Activated CD8-positive, alpha-beta memory T cell treated with anti-CD3 and anti-CD28 coated beads, Interleukin-2, amount 50 U/mL, for 48 hours (primary cell): ENCODE measurements at places on chromosomes 2 and 18.
A peak's percentile ranks its signal among the peaks of the same experiment; 100 is the strongest.

GRCh38 chr2:218278531-218279360 is 8.4 kb downstream of the PNKD start:
- DNase-seq = no peak

- no peak for DNase-seq
These were observed 286.0 kb upstream of the CCDC68 start for GRCh38 chr18:55245211-55245614.

GRCh38 chr18:11905613-11906012 is 2.5 kb downstream of the MPPE1 start:
- no peak for DNase-seq

- DNase-seq = peak; percentile 56
These were observed 73.0 kb upstream of the KCTD1 start for GRCh38 chr18:26621161-26622026.

GRCh38 chr2:108998911-108999310 is 9.9 kb upstream of the EDAR start:
- no peak for DNase-seq

- no peak for DNase-seq
These were observed 44.0 kb downstream of the KLF7 start for GRCh38 chr2:207121784-207122183.

DNA sequence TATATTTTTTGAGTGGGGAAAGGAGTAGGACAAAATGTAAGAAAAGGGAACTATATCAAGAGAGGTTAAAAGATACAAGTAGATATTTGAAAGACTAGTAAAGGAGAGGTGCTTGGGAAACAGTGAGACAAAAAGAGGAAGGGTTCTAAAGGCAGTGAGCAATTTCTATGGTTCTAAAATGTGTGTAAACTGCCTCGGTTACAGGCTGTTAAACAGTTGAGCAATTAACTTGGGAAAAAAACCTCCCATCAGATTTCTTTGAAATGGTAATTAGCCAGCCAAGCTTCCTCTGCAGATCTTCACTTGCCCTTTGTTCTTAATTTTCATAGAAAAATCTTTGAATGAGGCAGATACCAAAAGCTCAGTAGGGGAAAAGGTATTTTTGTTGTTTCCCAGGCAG is 238.7 kb upstream of the KCNH7 start:
- no peak for DNase-seq

- no peak for DNase-seq
These were observed 165.6 kb downstream of the KLHL29 start for GRCh38 chr2:23550553-23550952.

GRCh38 chr2:120398996-120399888 is 53.3 kb downstream of the INHBB start:
- peak; percentile 42 for DNase-seq

DNA sequence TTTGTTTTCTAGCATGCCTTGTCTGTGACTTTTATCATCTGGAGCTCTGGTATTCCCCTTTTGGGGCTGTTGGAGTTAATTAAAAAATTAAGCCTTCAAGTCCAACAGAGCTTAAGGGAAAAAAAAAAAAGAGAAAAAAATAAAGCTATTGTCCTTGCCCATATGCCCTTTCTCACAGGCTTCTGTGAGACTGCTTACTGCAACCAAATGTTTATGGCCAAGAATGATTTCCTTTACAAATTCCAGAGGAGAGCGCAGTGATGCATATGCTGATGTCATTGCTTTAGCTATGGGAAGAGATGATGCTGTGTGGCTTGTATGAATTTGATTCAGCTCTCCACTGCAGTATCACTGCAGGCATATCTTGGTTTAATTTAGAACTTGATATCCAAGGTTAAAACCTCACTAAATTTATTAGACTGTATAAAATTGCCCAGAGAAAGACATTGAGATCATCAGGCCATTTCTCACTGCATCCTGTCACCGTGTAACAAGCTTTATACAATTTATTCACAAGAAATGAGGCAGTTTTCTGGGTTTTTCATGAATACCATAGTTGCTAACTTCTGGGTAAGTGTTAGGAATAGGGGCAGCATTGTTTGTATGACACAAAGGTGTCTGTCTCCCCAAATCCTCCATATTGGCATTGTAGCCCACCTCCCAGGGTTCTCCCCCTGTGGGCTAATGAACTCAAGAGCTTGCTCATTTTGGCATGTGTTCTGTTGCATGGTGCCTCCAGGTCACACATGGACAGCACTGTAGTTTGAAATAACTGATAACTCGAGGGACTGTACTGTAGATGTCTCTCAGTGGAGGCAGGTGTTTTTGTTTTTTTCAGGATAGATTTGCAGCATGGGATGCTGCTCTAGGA is 85.0 kb downstream of the TANC1 start:
- no peak for DNase-seq

GRCh38 chr18:26556573-26556972 is 8.2 kb upstream of the KCTD1 start:
- DNase-seq = no peak

DNA sequence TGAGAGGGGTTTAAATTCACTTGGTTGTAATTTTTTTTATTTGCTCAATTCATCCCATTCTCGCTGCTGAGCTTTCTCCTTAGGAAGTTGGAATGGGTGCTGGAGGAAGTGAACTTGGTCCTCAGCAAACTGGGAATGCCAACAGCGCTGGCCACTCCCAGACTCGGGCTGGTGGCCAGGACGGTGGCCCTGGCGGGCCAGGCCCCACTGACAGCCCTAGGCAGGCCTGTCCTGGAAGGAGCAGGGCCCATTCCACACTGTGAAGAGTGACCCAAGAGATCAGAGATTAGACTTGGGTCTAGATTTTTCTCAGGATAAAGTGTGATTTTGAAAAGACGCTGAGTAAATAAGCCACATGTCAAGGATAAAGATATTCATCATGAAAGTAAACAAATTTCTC is 132.7 kb downstream of the HDAC4 start:
- no peak for DNase-seq

DNA sequence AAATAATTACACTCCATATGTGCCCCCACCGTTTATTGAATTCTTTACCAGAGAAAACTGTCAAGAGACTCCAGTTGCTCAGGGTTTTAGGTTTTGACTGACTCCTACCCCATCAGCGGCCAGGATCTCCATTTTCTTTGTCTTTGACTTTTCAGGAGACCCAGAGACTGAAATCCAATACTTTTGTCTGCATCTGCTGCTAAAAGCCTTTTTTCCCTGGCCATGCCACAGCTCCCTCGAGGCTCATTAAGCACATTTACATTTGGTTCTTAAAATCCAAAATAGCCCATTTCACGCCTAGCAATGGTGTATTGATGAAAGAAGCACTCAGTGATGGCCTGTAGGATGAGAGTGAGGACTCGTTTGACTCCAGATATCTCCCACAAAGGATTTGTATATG is 332.6 kb upstream of the ACVR2A start:
- DNase-seq = no peak

- DNase-seq = no peak
These were observed 18.4 kb upstream of the VIT start for GRCh38 chr2:36677996-36678605.

DNA sequence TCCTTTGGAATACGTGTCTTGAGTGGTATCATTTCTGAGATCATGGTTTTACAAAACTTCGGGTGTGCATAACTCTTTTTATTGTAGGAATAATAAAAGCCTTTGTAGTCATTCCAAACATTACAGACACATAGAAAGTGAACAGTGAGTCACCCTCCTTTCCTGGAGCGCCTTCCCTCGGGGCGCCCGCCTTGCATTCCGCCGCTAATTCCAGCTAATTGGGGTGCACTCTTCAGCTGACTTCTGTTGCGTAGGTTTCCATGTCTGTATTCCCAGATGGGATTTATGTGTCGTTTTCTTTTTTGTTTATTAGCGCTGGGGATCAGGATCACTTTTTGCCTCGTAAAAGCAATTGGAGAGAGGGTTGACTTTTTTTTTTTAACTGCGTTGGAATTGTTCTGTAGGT is 18.7 kb downstream of the SH3BP4 start:
- no peak for DNase-seq

DNA sequence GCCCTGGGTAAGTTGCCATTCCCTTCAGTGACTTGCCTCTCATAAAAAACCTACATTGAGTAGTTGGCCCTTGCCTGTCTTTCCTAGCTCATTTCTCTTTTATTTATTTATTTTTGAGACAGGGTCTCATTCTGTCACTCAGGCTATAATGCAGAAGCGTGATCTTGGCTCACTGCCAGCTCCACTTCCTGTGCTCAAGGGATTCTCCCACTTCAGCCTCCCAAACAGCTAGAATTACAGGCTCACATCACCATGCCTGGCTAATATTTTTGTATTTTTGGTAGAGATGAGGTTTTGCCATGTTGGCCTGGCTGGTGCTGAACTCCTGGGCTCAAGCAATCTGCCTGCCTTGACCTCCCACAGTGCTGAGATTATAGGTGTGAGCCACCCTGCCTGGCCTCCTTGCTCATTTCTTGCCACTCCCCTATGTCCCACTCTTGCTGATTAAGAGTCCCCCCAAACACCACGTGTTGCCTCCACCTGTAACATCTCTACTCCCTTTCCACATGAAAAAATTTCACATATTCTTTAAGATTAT is 12.6 kb downstream of the EVA1A start:
- no peak for DNase-seq

- DNase-seq = no peak
These were observed 49.4 kb downstream of the RHOB start for GRCh38 chr2:20496076-20496872.

- no peak for DNase-seq
These were observed 44.1 kb upstream of the EPAS1 start for GRCh38 chr2:46252891-46253659.

DNA sequence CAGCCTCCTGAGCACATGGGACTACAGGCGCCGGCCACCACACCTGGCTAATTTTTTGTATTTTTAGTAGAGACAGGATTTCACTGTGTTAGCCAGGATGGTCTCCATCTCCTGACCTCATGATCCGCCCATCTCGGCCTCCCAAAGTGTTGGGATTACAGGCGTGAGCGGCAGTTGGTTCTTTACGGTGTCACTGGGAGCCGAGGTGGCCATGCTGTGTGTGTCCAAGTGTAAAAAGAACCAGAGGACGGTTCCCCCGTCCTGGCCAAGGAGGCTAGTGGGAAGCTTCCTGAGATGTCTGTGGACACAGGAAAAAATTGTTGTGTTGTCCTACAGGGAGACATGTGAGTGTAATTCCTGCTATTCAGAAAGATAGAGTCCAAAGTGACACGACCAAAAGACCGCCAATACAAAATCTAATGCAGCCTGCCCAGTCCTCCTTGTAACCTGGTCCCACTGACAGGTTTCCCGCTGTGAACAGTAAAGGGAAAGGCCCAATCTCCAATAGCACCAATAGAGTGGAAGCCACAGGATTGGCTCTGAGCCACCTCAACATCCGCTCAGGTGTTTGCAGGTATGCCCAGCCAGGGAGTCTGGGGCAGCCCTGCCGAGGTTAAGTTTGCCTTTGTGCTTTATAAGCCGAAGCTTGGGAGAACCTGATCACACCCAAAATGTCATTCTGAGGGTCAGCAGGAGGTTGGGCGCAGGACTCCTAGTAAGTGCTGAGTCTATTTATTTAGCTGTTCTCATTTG is 40.6 kb downstream of the NCK2 start:
- DNase-seq = no peak

DNA sequence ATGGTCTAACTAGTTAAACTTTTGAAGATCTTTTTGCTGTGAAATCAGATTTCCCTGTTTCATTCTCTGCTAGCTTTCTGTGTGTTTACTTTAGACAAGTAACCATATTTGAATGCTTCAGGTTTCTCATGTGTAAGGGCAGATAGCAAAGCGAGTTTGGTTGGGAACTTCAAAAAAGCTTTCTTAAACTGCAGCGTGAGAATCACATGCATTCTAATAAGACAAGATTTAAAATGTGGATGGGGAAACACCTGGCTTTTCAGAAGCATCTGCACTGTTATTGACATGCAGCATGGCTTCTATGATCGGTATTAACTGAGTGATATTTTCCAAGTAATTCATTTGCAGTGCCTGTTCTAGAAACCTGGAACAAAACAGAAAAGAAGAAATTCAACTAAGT is 119.3 kb downstream of the ABCA12 start:
- DNase-seq = no peak

DNA sequence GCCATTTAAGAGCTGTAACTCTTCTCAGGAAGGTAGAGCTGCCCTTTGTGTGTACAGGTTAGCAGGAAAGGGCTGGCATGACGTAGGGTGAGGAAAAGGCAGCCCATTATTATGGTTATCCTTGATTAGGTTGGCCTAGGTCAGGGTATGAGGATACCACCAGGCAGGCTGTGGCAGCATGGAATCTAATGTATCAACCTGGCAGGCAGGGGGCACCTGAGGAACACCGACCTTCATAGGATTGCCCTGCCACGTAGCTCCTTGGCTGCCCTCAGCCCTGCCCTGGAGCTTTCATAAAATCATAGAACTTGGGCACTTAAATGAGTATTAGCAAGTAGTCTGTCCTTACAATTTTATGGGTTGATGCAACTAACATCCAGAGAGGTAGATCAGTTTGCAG is 261.6 kb downstream of the LTBP1 start:
- DNase-seq = no peak

DNA sequence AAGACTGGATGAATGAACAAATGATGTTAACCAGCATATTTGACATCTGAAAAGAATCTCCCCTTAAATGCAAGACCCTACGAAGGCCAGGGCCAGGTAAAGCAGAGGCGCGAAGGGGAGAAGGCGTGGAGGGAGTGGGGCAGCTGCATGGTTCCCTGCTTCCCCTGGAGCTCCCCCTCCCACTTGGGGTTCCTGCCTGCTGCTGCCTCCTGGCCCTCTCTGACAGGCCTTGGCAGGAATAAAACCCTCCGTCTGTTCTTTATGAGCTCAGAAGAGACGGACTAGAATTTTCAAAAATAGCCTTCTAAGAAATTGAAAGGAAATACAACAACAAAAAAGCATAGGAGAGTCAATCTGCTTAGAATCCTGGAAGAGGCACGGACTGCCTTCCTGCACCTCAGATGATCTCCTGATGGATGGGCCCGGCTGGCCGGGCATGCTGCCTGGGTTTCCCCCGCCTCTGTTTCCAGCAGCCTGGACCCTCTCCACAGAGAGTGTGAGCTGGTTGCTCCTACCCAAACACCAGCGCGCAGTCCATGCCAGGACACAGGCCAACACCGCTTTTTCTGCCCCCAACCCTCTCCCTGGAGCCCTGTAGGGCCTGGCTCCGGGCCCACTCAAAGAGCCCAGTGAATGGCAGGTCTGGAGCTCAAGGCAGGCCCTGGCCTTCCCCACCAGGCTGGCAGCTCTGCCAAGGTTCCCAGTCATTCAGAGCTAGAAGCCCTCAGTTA is 23.9 kb downstream of the CFAP65 start:
- DNase-seq = no peak

GRCh38 chr2:85327160-85327821 is 498 bp downstream of the TGOLN2 start:
- DNase-seq = peak; percentile 83

DNA sequence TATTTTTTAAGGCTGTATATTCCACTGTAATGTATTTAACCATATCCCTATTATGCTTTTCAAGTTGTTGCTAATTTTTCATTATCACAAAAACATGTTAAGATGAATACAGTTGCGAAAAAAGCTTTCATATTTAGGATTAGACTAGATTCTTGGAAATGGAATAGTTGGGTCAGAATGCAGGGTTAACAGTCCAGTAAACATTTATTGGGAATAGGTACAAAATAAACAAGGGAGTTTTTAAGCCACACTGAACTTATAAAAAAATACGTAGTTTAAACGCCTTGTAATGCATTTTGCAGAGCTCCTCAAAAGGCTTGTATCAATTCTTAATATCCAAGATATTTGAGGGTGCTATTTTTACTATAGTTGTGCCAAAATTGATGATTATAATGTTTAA is 35.6 kb downstream of the RPE start:
- DNase-seq = no peak
